Foreskin fibroblast (primary cell): ENCODE measurements at places on chromosomes 12 and 14.
A peak's percentile ranks its signal among the peaks of the same experiment; 100 is the strongest.

- DNase-seq: no peak
Measured at GRCh38 chr12:53218551-53219291, 11.7 kb upstream of the ITGB7 start.

GRCh38 chr14:30648471-30648870 lies 26.4 kb downstream of the SCFD1 start:
- no peak for DNase-seq

DNA sequence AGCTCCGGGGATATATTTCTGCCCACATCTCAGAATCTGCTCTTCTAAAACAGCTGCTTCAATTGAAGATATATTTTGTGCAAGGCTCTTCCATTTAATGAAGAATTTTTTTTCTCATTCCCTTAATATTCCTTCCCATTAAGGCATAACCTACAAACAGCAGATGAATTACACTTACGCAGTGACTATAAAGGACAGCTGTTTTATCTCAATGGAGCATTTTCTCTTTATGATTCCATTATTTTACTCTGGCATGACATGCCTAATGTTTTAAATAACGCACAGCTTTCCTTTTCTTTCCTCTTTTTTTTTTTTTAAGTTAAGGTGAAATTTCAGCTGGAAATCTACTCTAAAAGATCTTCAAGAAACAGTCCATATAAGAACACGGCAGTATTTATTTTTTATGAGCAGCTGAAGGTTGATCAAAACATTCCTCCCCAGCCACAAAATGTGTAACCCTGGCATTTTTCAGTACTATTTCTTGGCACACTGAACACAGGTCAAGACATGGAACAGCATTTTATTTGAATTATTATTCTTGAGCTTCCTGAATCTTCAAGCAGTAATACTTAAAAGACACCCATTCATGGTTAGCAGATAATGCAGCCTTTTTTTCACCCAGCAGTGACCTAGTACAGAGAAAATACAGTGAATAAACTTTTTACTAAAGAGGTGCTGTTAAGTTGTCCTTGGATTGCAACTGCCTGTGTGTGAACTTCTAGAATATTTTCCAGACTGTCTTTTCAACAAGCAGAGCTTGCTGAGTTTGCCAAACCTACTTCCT lies 118.1 kb upstream of the FOXN3 start:
- DNase-seq: peak; percentile 36

- DNase-seq: no peak
Measured at GRCh38 chr12:130619385-130620001, 96.6 kb downstream of the RIMBP2 start.

DNA sequence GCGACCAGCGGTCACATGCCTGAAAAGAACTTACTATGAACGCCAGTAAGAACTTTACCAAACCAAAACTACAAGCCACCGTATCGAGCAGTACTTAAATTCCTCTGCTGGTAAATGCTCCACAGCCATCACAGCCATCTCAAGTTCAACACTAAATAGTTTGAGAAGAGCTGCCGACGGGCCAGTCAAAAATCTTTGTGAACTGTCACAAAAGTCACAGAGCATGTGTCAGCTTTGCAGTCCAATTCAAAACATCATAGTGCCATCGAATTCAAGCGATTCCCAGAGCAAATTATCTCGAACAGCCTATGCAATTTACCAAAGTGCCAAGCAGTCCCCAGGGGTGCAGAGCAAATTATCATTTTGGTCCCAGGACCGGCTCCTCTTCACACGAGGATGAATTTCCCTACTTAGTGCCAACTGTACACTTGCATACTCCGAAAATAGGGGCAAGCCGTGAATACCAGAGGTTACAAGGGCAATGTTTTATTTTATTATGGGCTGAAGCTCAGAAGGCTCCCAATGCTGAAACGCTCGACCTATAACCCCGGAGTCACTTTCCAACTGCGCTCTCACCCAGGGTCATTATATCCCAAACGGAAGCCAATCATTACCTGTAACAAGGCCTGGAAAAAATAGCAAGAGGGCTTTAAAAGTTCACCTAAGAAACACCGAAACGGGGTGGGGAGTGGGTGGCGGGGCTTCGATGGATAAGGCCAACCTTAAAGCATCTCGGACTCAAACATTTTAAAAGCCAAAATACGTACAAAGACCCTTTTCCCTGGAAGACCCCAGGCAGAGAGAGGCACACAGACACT lies 1.1 kb downstream of the LRP6 start:
- peak; percentile 55 for DNase-seq
